ENCODE measurements at places on chromosomes 12 and 14.
A peak's percentile ranks its signal among the peaks of the same experiment; 100 is the strongest.

DNA sequence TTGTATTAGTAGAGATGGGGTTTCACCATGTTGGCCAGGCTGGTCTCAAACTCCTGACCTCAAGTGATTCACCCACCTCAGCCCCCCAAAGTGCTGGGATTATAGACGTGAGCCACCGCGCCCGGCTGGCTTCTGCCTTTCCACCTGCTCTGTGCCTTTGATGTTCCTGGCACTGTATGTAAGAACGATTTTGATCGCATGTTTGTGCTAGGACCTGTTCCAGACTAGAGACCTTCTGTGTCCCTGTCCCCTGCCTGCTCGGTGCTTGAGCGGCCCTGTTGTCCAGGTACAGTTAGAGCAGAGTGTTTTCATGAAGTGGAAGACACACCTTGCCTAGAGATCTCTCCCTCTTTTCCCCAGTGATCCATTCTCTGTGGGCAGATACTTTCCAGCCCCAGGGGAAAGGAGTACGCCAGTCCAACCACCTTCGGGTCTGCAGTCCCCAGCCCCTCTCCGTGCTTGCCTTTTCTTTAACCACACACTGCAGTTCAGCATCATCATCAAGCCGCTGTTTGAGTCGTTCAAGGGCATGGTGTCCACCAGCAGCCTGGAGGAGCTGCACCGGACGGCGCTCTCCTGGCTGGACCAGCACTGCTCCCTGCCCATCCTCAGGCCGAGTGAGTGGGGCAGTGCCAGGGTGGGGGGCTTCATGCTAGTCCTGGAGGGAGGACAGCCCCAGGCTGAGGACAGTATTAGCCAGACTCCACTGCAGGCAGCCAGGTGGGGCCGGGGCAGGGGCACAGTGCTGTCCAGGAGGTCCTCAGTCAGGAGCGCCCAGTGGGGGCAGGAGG, 33.4 kb downstream of the IL31 start:
- H3K36me3 ChIP-seq = peaks cover 25% of the 10 kb centered on the region
- H3K4me3 ChIP-seq = no peak overlapping the region
- DNase-seq = no peak
- H3K4me1 ChIP-seq = no peaks in the 10 kb centered on the region

DNA sequence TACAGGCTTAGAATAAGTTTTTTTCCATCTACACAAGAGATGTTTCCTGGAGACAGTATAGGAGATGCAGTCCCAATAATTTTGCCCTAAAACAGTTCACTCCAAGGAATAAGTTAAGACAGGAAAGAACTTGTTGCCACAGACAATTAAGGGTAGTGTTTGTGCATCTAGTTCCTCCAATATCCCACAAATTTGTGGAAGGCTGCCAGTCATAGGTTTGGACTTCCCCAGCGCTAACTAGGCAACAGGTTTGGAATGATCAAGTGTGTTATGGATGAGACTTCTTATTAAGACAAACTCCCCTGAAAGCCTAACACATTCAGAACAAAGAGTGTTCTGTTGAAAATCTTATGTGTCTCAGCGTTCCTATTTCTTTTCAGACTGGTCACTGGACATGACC, 611.0 kb downstream of the CCER1 start:
- H3K4me1 ChIP-seq = peaks cover 5% of the 10 kb centered on the region
- no peaks in the 10 kb centered on the region for H3K27me3 ChIP-seq

- H3K36me3 ChIP-seq = no peaks in the 10 kb centered on the region
- no peak overlapping the region for H3K4me3 ChIP-seq
- H3K27ac ChIP-seq = peak overlapping the region; percentile 83
- no peak for DNase-seq
- peaks cover 21% of the 10 kb centered on the region for H3K4me1 ChIP-seq
Observed at GRCh38 chr12:19546611-19547162, 107.4 kb downstream of the AEBP2 start.

DNA sequence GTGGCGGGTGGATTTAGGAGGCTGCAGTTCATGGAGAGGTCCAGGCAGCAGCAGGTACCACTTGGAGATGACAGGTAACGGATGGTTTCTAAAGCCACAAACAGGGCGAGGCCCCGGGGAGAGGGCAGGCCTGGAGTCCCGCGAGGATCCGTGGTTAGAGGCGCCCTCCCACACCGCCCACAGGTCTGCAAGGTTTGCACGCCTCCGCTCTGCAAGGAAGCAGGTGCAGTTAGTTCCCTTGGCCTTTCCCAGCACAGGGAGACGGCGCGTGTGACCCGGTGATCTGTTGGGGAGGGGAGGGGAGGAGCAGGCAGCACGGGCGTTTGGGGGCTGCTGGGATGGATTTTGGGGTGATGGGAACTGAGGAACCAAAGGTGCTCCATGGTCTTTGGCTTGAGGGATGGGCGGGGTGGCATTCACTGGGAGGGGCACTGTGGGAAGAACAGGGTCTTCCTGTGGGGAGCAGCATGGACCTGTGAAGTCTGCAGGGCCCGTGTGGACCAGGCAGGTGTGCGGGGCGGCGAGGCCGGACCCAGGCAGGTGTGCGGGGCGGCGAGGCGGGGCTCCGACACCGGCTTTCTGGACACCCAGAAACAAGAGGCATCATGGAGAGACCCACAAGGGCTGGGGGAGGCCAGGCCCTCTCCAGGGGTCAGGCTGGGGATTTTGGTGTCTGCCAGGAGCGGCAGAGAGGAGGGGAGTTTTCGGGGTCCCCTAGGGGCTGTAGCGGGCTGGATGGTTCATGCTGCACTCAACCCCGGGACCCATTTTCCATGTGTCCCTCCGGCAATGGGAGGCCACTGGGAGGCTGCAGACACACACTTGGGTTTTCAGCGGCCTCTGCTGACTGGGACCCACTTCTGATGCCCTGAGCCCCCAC, 29.1 kb downstream of the NOC4L start:
- H3K27ac ChIP-seq = no peak overlapping the region
- H3K36me3 ChIP-seq = no peaks in the 10 kb centered on the region
- no peak overlapping the region for H3K4me3 ChIP-seq
- H3K27me3 ChIP-seq = peaks cover 48% of the 10 kb centered on the region

- H3K4me1 ChIP-seq = no peaks in the 10 kb centered on the region
- peaks cover 24% of the 10 kb centered on the region for H3K27me3 ChIP-seq
- no peak overlapping the region for H3K27ac ChIP-seq
- DNase-seq = no peak
- no peak overlapping the region for H3K4me3 ChIP-seq
Observed at GRCh38 chr14:93379831-93380230, 32.8 kb downstream of the COX8C start.

- H3K27me3 ChIP-seq = no peaks in the 10 kb centered on the region
- peaks cover 45% of the 10 kb centered on the region for H3K4me1 ChIP-seq
- DNase-seq = no peak
Observed at GRCh38 chr12:14394317-14395073, 29.0 kb downstream of the ATF7IP start.

DNA sequence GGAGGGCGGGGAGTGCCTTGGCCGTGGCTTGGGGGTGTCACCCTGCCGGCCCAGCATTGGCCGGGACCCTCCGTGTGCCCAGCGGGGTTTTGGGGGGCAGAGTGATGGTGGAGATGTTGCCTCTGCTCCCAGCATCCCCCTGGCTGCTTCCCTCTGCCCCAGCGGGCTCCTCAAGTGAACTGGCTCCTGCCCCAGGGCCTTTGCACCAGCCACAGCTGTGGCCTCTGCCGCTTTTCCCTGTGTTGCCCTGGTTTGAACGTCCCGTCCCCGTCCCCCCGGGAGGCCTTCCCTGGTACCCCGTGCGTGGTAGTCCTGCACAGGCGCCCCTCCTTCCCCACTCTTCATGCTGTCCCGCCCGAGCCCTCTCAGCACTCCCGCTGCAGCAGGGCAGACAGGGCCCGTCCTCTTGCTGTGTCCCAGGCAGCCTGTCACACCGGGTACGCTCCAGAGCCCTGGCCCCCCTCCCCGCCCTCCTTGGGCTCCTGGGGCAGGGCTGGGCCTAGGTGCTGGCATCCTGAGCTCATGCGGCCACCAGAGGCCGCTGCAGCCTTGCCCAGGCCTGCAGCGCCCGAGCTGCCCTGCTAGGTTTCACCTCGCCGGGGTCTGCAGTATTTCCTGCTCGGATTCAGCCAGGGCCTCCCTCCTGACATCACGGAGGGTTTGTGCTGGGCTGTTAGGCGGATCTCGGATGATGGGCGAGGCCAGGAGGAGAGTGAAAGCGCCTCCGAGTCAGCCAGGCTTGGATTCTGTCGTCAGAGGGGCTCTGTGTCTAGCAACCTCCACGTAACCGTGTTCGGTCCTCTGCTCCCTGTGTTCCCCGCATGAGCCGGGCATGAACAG, 9.5 kb downstream of the NOC4L start:
- no peak overlapping the region for H3K4me3 ChIP-seq
- DNase-seq = peak; percentile 81
- no peaks in the 10 kb centered on the region for H3K27me3 ChIP-seq
- no peaks in the 10 kb centered on the region for H3K36me3 ChIP-seq
- peak overlapping the region; percentile 9 for H3K27ac ChIP-seq

- H3K4me3 ChIP-seq = no peak overlapping the region
- no peak for DNase-seq
- no peaks in the 10 kb centered on the region for H3K27me3 ChIP-seq
- H3K4me1 ChIP-seq = peaks cover 3% of the 10 kb centered on the region
- H3K36me3 ChIP-seq = peaks cover 10% of the 10 kb centered on the region
Observed at GRCh38 chr12:62525271-62525670, 58.6 kb downstream of the MON2 start.

DNA sequence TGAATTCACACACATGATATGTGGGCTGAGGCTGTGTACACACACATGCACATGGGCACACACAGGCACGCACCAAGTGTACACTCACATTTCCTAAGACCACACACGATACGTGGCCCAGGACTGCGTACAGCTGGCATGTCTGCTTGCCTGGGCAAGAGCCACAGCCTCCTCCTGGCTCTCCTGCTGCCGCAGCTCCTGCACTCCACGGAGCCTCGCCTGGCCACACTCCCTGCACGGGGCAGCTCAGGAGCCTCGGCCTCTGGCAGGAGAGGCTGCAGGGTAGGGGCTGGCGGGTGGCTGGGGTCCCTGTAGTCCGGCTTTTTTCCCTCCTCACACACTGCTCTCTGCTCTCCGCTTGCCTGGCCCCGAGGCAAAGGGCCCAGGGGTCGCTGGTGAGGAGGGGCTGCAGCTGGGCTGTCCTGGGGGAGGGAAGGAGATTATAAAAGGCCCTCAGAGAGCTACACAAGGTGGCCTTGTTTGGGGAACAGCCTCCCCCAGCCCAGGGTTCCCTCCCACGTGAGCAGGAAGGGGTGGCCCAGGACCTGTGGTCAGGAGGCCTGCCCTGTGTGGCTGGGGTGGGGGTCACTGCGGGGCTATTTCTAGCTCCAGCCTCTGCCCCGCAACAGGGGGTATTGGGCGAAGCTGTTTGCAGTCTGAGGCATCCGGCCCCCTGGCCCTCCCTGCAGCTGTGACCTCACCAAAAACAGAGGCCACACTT, 89.0 kb upstream of the SFSWAP start:
- H3K27ac ChIP-seq = no peak overlapping the region
- no peaks in the 10 kb centered on the region for H3K36me3 ChIP-seq
- DNase-seq = no peak
- H3K27me3 ChIP-seq = peaks cover 49% of the 10 kb centered on the region
- H3K4me3 ChIP-seq = no peak overlapping the region

- DNase-seq = no peak
- peaks cover 6% of the 10 kb centered on the region for H3K36me3 ChIP-seq
- no peak overlapping the region for H3K4me3 ChIP-seq
- H3K27ac ChIP-seq = no peak overlapping the region
Observed at GRCh38 chr14:105146181-105146975, 22.2 kb downstream of the JAG2 start.

DNA sequence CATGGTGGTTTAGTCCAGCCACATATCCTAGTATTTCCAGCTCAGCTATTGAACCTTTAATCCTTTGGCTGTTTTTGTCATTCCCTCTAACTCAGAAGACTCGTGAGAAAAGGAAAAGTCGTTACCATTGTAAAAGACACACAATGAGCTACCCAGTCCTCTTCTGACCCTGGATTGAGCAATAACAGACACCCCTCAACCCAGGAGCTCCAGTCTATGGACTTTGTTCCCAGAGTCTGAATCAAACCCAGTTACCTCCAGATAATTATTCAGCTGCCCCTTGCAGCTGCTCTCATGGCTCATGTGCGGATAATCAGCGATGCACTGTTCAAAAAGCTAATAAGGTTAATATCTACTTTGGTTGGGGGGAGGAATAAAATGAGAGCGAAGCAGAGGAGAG, 402.4 kb downstream of the BTG1 start:
- H3K4me1 ChIP-seq = no peaks in the 10 kb centered on the region
- no peaks in the 10 kb centered on the region for H3K36me3 ChIP-seq
- H3K4me3 ChIP-seq = no peak overlapping the region
- no peak overlapping the region for H3K27ac ChIP-seq

- no peak overlapping the region for H3K27ac ChIP-seq
- H3K27me3 ChIP-seq = peaks cover 2% of the 10 kb centered on the region
- H3K4me3 ChIP-seq = no peak overlapping the region
- H3K4me1 ChIP-seq = peaks cover 7% of the 10 kb centered on the region
- no peaks in the 10 kb centered on the region for H3K36me3 ChIP-seq
Observed at GRCh38 chr14:20772650-20773049, 4.4 kb downstream of the EDDM3B start.

DNA sequence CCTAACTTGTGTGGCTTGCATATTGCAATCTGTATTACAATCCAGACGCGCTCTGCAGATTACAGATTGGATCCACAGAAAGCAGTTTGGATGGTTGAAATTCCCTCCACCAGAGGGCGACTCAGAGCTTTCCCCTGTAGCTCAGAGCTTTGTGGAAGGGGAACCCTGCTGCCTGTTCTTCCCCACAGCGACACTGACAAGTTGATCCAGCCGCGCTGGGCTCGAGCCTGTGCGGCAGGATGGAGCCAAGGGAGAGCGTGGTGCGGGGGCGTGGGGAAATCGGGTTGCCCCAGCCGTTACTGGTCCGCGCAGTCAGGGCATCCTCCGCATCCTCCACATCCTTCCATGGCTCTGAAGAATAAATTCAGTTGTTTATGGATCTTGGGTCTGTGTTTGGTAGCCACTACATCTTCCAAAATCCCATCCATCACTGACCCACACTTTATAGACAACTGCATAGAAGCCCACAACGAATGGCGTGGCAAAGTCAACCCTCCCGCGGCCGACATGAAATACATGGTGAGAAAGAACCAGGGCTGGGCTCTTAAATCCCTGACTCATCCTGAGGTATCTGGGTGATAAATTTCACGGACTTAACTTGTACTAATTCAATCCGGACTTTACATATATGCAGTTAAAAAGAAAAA, at the start of gene GLIPR1L1:
Gene GLIPR1L1, plus strand, starts transcription at position 287 of the 647 bp plus-strand sequence. Its CDS starts 59 bp downstream, at position 346.
- H3K27ac ChIP-seq = peak within 1 kb of the TSS; percentile 57
- H3K36me3 ChIP-seq = no peaks in the 10 kb centered on the region
- peak; percentile 80 for DNase-seq
- peaks cover 9% of the 10 kb centered on the region for H3K4me1 ChIP-seq

DNA sequence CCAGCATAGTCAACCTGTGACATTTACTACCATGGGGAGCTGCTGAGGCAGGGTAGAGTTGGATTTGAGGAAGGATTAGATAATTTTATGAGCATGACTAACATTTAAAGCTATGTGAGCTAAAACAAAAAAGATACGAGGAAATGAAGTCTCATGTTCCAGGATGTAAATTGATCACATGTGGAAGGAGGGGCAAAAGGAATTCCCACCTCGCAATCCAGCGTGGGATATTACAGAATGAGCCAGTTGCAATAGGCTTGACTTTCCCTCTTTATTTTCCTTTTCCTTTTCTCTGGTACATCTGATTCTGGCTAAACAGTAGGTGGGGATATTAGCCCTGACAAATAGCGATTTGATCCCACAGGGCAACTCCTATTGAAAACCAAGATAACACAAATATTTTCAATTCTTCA, 214.9 kb upstream of the HMGA2 start:
- H3K27me3 ChIP-seq = no peaks in the 10 kb centered on the region
- H3K4me3 ChIP-seq = no peak overlapping the region
- DNase-seq = no peak
- H3K4me1 ChIP-seq = peaks cover 36% of the 10 kb centered on the region
- peak overlapping the region; percentile 36 for H3K27ac ChIP-seq

Measured in mesothelial cell of epicardium (in vitro differentiated cells).